COR-L47 (cell line): ENCODE measurements at places on chromosomes 2 and 18.

- DNase-seq, result no peak
Observed at GRCh38 chr18:9296233-9297006, 38.2 kb upstream of the TWSG1 start.

- DNase-seq, result no peak
Observed at GRCh38 chr18:8754995-8755960, 49.9 kb downstream of the MTCL1 start.

- DNase-seq, result no peak
Observed at GRCh38 chr2:43569921-43570320, 25.9 kb downstream of the THADA start.

- no peak for DNase-seq
Observed at GRCh38 chr2:25470806-25471205, 129.1 kb upstream of the DNMT3A start.

GRCh38 chr2:152201466-152201830, 25.9 kb upstream of the STAM2 start:
- DNase-seq, result no peak

GRCh38 chr2:231482806-231483391, 18.6 kb upstream of the NCL start:
- no peak for DNase-seq

- peak; percentile 43 for DNase-seq
Observed at GRCh38 chr18:48419277-48420022, 10.3 kb upstream of the ZBTB7C start.

GRCh38 chr2:157938556-157938955, 62.4 kb upstream of the ACVR1 start:
- DNase-seq, result no peak

- no peak for DNase-seq
Observed at GRCh38 chr18:79877163-79878091, 74.0 kb downstream of the SLC66A2 start.

DNA sequence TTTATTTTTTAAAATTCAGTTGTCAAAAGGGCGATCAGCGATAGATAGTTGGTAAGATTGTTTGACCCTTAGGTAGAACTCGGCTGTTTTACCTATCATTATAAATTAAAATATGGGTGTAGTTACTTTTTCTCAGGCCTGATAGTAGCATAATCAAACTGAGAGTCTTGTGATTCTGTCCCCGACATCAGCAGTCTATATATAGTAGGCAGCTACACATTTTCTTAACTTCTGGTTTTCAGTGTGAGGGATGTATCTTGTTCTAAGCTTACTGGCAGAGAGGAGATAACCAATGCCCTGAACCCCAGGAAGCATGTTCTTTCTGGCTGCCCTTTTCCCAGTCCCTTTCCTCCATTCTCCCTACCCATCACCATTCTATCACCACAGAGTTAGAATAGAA, 56.6 kb downstream of the XRCC5 start:
- no peak for DNase-seq

DNA sequence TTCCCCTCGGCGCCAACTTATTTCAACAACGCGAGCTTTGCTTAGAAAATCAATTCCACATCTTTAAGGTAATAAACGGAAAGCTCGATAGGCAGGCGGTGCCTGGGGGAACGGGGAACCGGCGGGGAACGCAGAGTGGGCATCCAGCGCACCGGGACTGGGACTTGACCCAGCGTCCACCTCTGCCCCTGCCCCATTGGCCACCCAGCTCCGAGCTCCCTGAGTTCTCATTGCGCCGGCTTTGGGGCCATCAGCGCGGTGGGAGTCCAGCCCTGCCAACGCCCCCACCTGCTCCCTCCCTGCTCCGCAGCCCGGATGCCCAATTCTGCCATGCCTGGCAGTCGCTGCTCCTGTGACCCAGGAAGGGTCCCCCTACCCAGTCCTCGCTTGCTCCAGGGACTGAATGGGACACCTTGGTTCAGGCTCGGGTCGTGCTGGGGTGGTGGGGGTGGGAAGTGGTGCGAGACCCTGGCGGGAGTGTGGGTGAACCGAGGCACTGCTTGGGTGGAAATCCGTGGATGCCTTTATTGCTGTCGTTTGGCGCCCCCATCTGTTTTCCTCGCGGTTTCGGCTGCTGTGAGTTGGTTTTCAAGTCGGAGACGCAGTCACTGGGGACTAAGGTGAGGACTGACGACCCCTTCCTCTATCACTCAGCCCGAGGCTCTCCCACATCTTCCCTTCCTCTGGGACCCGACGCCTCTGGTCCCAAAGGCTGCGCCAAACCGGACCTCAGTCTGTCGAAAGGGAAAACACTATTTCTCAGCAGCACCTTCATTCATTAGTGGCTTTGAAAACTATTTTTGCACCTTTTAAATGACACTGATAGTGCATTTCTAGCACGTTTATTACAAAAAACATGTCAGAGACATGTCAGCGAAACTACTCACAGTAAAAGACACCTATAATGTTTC, 2.4 kb upstream of the EVX2 start:
- peak; percentile 45 for DNase-seq

- DNase-seq, result no peak
Observed at GRCh38 chr2:62964671-62965070, 86.0 kb upstream of the OTX1 start.

DNA sequence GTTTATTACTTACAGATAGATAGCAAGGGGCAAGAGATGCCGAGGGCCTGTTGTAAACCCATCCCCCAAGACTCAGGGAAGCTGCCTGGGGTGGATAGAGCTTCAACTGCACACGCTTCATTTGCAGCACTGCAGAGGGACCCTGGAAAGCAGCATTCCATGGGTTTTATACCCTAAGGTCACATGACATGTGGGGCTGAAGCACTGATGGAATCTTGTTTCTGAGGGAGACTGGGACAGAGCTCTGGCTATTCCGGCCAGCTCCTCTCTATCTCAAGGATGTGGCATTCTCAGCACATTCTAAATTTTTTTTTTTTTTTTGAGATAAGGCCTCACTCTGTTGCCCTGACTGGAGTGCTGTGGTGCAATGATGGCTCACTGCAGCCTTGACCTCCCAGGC, 300.1 kb downstream of the MYCN start:
- DNase-seq, result no peak

GRCh38 chr2:111702119-111702803, 181.7 kb downstream of the ANAPC1 start:
- peak; percentile 45 for DNase-seq

GRCh38 chr2:75002007-75002406, 43.6 kb downstream of the POLE4 start:
- DNase-seq, result no peak

DNA sequence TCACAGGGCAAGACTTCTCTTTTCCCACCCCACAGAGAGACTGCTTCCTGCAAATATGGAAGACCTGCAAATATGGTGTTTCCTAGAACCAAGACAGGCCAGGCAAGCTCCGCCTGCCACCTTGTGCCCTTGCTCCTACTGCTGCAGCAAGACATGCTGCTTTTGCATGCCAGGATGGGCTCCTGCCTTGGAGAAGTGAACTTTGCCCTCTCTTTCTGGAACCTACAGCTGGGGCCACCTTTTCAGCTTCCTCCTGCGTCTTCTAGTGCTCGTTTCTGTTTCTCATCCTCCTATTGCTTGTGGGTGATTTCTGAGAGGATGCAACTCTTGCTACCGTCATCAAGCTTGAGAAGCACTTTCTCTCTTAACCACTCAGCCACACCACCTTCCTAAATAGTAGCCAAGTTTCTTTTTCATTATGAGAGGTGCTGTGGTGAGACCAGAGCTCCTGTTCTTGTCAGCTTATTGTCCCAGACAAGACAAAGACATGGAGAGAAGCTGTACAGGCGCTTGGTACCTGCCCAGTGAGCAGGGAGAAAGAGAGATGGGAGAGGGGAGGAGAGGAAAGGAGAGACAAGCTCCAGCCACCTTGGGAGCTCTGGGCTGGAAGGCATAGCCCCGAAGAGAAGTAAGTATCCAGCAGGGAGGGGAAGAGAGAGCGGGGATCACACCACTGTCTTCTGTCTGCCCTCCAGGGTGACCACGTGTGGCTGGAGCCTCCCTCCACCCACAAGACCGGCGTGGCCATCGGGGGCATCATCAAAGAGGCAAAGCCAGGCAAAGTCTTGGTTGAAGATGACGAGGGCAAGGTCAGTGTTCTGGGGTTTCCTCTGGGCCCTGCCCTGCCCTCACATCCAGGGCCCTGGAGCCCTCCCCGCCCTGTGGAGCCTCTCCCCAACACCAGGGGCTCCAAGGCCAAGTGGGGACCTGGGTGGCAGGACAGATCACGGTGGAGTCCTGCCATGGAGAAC, 28.3 kb downstream of the MYO7B start:
- DNase-seq, result no peak

- DNase-seq, result no peak
Observed at GRCh38 chr18:26524504-26525351, 23.6 kb downstream of the KCTD1 start.

DNA sequence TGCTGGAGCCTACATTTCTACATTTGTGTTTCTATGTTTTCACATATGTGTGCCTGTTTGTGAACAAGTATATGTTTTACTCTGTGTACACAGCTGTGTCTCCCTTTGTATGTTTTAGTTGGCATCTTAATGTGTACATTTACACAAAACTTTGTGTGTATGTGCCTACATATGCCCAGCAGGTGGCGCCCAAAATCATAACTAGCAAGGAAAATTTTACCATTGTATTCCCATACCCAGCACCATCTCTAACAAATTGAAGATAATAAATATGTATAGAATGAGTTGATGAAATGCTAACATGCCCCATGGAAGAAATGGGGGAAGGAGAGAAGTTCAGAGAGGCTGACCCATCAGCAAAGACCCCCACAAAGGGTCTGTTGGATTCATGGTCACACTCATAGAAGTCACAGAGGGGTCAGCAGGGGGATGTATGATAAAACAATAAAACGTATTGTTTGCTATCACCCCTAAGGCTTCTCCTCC, 48.1 kb downstream of the PKDCC start:
- peak; percentile 74 for DNase-seq

DNA sequence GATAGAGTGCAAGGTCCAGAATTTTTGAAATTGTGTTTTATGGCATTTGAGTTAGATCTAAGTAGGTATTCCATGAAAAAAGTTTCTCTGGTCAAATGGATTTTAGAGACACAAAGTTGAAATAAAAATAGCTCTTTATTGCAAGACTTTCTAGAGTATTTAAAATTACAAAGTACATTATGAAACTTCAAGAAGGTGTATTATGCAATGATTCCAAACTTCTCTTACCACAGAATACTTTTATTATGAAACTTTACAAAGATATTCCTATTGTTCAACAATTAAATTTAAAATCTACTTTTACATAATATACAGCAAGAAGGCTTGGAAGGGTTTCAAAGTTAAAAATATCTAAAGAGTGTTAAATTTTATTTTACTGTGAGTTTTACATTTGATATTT, 65.9 kb downstream of the CALCRL start:
- no peak for DNase-seq

DNA sequence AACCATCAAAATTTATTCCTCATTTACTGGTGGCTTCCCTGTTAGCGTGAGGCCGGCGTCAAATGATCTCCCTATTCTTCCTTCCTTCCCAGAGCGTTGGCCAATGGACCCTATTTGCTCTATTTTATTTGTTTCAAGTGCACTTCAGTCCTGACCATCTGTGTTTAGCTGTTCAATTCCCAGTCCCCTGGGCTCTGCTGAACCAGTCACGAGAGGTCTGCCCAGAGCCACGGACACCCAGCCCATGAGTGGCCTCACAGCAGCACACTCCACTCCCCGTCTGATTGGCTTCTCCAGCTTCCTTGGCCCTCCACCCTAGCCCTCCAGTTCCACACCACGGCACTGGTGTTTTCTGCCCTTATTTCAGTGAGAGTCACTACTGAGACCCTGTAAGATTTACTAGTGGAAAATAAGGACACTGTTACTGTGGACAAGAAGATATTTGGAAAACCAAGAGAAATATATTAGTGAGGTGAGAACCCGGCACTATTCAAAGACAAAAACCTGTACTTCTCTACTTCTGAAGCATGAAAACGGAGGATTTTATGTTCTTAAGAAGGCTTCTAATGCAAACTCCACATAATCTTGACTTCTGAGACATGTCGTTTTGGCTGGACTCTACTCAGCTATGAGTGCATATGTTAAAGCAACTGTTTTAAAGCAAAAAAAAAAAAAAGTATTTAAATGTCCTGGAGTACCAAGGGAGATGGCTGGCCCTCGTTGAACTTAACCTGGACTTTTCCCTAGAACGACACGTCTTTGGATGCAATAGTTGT, 86.6 kb downstream of the COL6A3 start:
- DNase-seq, result no peak

- peak; percentile 49 for DNase-seq
Observed at GRCh38 chr2:172097557-172098131, 5.1 kb downstream of the DLX2 start.

DNA sequence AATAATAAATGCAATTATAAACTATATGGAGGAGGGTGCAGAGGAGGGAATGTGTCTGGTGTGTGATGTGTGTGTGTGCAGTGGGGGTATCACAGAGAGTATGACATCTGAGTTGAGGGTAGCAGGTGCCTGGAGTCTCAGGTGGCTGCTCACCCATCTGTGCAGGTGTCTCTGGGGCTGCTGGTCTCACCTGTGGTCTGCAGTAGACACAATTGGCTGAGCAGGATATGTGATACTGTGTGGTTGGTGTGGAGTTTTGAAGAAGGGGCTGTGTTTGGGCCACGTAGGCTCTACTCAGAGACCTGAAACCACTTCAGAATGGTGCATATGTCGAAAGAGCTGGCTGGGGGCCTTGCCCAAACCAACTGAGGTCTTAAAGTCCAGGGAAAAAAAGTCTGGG, 17.0 kb downstream of the FABP1 start:
- DNase-seq, result no peak

DNA sequence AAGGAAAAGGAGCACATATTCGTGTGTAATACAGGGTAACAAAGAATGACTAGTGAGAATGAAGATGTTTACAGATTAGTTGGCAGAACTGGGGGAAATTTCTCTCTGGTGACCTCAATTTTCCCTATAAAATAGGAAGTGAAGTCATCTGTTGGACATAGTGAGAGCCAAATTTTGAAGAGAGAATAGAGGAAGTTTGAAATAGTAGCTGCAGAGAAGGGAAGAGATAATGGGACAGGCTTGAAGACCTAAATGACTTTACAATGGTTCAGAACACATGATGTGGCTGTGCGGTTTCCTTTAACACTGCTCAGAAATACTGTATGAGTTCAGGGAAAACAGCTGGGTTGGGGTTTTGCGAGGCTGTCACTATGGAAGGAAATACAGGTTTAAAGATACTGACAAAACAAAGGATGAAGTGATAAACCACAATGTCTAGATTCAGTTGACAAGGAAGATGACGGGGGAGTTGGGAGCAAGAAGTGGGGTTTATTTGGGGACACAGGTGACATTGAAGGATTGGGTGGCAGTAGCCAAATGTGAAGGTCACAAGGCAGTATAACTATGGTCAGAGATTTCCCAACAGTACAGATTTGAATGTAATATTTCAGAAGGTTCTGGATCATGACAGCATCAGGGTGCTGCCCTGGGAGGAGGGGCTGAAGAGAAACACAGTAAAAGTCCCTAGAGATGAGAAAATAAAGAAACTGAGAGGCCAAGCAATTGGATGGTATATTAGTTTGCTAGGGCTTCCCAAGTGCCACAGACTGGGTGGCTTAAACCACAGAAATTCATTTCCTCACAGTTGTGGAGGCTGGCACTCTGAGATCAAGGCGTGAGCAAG, 82.6 kb upstream of the TANK start:
- no peak for DNase-seq

DNA sequence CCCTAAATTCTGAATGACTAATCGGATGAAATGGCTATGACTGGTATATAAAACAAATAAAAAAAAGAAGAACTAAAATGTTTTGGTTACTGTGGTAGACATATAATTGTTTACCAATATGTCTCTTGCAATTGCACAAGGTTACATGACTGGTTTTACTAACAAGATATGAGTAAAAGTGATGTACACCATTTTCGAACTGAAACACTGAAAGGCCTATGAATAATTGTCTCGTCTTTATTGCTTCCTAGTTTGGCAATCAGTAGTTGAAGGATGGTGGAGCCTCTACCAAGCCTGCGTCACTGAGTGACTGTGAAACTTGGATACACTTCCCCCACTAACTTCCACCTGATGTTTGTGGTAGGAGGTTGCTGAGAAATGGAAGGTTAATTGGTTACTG, 16.5 kb downstream of the CDH19 start:
- no peak for DNase-seq
